Midbrain (tissue), 1 donor: ENCODE measurements at places on chromosomes 1 and 21.
A peak's percentile ranks its signal among the peaks of the same experiment; 100 is the strongest.

- DNase-seq = peak; percentile 10
These were observed at the start of gene ELAPOR1 for GRCh38 chr1:109113590-109114341. TSS of gene ELAPOR1 (plus strand) at chr1:109114115. CDS start at chr1:109114184, 69 bp downstream.

DNA sequence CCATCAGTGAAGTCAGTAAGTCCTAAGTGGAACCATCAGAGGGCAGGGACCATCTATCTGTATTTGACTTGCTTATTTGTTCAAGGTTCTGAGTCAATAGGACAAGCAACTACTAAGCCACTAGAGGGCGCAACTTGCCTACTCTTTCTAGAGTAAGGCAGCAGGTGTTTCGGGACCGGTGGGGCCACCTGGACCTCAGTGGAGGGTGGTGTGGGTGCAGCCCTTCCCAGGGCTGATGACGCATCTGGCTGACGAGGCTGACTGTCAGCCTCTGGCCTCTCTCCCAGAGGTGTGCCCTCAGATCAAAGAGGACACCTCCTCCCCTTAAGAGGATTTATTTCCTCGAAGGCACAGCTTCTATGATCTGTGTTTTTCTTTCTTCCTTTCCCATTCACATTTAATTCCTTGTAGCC is 6.6 kb downstream of the CBR3 start:
- peak; percentile 87 for DNase-seq

DNA sequence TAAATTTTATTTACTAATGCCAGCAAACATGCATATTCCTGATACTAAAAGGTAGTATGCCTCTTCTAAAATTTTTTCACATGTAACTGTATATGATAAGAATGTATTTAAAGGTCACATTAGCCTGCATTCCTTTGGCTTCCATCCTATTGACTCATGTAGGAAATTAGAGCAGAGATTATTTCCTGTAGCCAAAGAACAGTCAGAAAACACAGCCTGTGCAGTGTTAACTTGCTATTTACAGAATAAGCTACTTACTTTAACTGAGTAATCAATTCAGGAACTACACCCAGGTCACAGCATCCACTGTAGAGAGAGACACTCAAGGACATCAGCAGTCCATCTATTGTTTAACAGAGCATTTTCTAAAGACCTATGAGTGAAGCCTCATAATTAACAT is 154.5 kb upstream of the ADGRL4 start:
- no peak for DNase-seq

- no peak for DNase-seq
These were observed 20.3 kb upstream of the SLC26A9 start for GRCh38 chr1:205963352-205964155.

DNA sequence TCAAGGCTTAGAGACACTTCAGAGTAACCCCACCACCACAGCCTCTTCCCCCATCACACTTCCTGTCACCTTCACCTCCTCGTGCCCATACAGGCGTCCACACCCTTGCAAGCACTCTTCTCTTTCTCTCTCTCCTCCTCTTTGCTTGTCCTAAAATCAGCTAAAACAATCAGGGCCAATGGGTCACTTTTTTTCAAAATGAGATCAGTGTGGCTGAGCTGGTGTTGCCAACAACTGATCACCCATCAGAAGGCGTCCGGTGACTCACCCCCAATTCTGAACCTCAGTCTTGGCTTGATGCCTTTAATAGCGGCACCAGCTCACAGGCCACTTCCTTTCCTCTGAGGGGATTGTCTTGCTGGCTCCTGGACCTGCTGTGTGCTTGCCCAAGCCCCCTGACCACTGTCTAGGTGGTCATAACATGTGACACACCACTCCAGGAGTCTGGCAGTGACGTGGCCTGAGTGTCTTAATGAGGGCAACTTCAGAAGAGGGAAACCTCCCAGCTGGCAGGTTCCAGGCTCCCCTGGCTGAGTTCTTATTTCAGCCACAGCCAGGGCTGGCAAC is 1.6 kb downstream of the DRAXIN start:
- no peak for DNase-seq

DNA sequence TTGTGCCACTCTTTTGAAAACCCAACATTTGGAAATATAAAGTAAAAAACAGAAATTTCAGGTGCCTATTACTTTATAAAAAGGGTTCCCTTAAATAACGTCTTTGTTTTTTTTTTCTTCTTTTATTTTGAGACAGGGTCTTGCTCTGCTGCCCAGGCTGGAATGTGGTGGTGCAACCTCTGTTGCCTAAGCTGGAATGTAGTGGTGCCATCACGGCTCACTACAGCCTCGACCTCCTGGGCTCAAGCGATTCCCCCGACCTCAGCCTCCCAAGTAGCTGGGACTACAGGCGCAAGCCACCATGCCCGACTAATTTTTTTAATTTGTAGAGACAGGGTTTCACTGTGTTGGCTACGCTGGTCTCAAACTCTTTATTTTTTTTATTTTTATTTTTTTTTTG is 110.2 kb upstream of the HNRNPU start:
- DNase-seq = no peak

DNA sequence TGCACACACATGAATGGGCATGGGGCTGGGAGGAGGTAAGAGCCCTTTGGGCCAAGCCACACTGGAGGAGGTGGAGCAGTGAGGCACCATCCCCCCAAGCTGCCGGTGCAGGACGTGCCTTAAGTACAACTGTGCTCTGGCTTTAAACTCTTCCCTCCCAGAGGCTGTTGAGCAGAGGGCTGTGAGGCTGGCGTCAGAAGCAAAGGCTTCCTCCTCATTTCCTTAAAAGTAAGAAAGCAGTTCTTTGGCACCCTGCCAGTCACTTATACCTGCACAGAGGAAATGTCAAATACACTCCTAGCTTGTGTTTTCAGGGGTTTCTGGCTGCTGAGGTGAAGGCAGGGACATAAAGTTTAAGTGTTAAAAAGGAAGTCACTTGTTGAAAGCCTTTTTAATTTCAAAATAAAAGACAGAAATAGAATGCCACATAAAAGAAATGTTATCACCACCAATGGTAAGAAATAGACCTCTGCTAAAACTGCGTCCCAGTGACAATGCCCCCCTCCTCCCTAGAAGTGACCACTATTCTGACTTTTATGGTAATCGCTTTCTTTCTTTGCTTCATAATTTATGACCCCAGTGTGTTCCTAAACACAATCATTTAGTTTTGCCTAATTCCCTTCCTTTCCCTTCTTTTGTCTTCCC is 33.0 kb downstream of the LAMC2 start:
- DNase-seq = no peak

DNA sequence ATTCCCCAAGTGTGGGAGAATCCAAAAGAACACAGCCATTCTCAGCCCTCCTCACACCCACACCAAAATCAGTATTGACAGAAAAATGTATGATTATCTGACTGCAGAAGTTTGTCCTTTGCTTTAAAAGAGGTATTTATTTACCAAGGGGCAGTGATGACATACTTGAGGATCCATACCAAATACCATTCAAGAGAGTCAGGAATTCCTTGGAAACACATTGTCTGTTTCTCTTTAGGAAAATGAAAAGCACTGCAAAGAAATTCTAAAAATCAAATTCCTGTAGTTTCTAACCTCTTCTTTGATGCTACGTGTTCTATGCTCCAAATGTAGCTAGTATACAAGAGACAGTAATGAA is 509.6 kb upstream of the CXADR start:
- no peak for DNase-seq

DNA sequence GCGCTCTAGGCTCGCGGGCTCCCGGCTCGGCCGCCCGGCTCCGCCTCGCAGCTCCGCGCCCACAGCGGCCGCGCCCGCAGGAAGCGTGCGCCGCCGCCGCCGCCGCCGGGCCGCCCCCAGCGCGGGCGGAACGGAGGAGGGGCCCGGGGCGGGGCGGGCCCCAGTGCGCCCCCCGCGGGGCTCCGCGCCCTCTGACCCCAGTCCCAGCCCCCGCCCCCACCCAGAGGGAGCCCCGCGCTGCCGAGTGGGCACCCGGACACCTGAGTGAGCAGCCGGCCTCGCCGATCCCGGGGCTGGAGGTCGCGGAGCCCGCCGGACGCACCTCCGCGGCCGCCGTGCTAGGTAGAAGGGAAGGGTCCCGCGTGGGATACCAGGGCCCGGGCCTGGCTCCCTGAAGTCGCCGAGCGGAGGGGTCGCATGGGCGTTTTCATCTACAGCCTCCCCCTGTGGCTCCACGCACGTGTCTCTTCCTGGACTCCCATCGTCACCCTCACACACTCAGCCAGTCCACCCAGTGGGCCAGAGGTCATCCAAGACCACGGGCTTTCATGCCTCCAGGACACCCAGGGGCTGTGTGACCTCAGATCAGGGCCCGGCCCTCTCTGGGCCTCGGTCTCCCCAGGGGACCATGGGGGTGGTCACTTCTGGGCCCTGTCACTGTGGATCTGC is at the start of gene SDC3:
TSS of gene SDC3 (minus strand) at position 63 of the 669 bp plus-strand sequence. CDS start 172 bp downstream, outside the sequence.
- DNase-seq = peak; percentile 19

GRCh38 chr1:8698012-8698630 is 119.3 kb downstream of the RERE start:
- DNase-seq = no peak

DNA sequence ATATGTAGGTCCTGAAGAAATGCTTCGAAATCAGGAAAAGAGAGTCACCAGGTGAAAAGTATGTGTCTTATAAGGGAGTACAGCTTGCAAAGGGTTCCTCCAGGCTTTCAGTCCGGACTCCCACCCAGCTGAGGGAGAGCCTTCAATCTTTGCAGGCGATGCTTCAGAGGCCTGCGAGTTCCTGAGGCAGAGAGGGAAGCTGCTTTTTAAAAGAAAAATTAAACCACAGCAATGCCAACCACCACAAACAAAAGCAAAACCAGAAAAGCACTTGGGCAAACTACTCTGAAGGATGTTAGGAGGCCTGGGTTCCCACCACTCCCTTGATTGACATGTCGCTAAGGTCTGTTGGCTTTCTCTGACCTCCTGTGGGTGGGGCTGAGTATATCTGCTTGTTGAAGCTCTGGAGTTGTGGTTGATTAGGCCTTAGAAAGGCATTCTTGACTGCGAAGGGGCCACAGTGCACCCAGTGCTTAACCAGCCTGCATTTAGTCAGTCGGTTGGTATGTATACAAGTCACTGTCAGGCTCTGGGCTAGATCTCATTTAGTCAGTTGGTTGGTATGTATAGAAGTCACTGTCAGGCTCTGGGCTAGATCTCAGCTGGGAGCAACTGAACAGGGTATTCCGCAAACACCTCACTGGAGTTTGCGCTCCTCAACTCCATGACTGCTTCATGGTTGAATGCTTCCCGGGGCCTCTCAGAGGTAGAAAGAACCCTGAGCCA is 1.2 kb downstream of the NIPAL3 start:
- no peak for DNase-seq

GRCh38 chr1:234616644-234617043 is 6.7 kb upstream of the IRF2BP2 start:
- no peak for DNase-seq

GRCh38 chr1:160570840-160571239 is 8.5 kb downstream of the CD84 start:
- DNase-seq = no peak

DNA sequence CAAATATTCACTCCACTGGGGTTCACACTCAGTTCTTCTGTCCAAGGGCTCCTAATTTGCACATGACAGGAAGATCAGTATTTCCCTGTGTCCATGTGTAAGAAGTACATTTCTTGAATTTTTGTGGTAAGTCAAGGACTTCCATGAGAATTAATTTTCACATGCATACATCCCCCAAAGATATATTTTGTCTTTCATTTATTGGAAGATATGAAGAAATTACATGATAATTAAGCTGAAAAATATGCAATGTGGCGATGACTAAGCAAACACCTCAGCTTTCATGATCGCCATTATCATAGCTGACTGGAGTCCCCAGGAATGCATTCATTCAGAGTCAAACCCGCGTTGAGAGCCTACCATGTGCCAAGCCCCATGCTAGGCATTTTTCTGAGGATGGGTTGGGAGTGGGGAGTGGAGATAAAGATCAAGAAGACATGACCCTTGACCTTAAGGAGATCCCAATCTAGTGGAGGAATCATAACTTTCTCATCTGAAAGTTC is 104.6 kb upstream of the F3 start:
- no peak for DNase-seq

DNA sequence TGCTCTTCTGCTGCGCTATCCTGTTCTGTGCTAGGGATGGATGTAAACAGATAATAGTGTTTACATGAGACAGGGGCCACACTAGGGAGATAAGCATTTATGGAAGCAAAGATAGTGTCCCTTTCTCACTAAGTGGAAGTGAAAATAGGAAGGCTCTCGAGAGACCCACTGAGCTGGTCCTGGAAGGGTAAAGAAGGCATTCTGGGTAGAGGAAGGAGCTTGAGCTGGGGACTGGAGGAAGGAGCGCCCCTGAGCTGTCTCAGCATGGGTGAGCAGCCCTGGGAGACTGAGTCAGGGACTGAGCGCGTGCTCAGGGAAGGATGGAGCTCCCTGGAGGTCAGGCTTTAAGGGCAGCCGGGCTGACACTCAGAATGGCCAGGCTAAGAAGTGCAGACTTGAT is 93.3 kb downstream of the IGSF21 start:
- peak; percentile 17 for DNase-seq

DNA sequence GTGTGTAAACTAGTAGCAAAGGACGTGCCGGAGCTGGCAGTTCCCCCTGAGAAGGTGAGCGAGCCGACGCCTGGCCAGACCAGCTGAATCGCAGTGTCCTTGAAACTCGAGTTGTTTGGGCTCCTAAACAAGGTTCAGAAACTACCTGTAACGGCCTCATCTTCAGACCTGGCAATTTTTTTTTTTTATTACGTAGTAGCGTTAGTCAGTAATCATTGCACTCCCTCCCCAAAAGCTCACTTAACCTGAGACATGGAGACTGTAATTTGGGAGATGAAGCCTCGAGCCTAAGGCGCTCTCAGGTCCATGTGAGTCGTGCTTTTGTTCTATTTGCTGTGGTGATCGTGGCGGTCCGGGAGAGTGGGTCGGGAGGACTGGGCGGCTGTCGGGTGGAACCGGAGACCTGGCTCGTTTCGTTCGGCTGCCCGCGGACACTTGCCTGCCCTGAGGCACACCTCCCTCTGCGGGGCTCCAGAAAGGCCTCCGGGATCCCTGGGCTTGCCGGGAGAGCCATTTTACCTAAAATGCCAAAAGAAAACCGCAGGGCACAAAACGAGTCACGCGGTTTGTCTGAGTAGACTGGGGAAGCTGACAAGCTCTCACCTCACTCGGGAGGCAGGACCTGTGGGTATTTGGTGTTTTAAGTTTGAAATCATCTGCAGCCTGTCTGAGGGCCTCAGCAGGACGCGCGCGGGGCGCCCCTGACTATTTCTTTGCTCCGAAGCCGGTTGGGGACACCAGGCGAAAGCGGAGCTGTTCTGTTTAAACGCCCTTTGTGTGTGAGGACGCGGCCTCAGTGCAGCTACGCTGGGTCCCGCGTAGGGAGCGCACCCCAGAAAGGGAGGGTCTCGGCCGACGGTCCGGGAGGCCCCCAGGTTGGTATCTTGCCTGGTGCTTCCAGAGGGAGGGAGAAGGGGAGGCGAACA is 722 bp downstream of the LHX8 start:
- no peak for DNase-seq

- no peak for DNase-seq
These were observed 99.9 kb downstream of the BEND5 start for GRCh38 chr1:48676822-48677221.

- DNase-seq = no peak
These were observed 186.0 kb upstream of the AJAP1 start for GRCh38 chr1:4468386-4468785.

GRCh38 chr1:239260842-239261241 is 125.5 kb upstream of the CHRM3 start:
- no peak for DNase-seq
